ENCODE measurements at places on chromosomes 11 and 22. TPM values are rescaled to one million over a fixed set of nuclear protein-coding genes. Genes with fewer than 3 reads are reported as not detected.

DNA sequence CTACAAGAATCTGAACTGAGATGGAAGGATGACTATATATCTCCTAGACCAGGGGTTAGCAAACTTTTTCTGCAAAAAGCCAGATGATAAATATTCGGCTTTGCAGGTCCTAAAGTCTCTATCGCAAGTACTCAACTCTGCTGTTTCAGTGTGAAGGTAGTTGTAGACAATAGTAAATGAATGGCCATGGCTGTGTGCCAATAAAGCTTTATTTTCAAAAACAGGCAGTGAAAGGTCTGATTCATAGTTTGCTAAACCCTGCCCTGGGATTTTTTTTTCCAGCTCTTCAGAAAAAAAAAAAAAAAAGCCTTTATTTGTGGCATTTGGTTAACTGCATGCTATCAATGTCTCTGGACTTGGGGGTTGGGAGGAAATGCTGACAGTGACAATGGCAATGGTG, 37.5 kb downstream of the FAM227A start:
- DNase-seq = no peak

DNA sequence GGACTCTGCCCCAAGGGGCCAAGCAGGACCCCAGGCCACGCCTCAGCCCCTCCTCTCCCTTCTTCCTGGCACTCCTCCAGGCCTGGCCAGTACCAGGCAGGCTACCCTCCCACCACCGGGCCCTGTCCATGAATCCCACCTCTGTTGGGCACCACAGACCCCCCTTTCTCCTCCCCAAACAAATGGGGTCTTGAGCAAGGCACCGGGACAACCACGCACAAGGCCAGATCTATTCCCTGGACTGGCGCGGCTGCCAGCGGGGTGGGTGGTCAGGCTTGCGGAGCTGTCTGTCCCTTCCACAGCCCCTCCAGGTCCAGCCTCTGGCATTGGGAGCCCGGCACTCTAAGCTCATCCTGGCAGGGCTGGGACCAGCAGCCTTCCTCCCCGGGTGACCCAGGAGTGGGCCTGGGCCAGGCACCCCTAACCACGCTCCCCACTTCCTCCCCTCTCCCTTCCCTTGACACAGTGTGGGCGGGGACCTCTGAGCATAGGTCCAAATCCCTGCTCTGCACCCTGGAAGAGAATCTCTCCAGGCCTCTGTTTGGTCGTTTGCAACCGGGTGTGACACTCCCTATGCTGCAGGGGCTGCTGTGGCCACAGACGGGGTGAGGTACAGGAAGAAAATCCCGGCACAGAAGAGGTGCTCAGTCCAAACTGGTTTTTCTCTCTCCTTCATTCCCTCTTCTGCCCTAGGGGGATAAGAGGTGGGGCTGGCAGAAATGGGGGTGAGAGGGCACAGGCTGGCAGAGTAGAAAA, 14.6 kb downstream of the ELFN2 start:
- no peak for DNase-seq

GRCh38 chr11:61871158-61871597, 20.2 kb downstream of the FADS3 start:
- peak; percentile 41 for DNase-seq

- DNase-seq = no peak
Observed at GRCh38 chr11:6526411-6527135, 29.5 kb downstream of the DNHD1 start.

DNA sequence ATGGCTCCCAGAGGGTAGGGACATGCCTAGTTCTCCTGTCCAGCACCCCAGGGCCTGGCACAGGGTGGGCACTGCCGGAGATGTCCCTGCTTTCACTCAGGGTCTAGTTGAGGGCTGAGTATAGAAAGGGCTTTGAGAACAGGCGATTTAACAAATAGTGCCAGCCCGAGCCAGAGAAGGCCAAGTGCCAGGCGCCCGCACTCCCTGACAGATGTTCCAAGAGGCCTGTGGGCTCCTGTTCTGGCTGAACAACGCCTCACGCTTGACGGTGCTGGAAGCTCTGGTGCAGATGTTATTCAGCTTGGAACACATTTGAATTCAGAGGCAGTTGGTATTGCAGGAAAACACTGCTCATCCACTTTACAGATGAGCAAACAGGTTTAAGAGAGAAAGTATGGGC, 46.5 kb downstream of the NFAM1 start:
- DNase-seq = no peak

GRCh38 chr11:114122686-114123085, 63.2 kb downstream of the ZBTB16 start:
- no peak for DNase-seq

GRCh38 chr11:58597486-58598144, 18.8 kb downstream of the ZFP91 start:
- DNase-seq = no peak

DNA sequence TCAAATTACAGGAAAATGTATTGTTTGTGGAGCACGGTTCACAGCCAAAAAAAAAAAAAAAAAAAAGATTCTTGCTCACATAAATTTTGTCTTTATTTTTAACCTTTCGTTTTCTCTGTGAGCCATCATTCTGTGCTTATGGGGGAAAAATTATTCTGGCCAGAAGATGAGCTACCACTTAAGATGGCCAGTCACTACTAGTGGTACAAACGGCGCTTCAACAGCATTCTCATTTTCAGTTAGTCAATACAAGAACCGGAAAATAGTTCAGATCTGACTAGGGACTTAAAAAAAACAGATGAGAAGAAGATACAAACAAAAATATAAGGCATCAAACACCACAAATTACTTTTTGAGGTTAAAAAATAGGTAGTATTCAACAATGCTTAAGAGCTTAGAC, 158.6 kb upstream of the CNTN5 start:
- no peak for DNase-seq

DNA sequence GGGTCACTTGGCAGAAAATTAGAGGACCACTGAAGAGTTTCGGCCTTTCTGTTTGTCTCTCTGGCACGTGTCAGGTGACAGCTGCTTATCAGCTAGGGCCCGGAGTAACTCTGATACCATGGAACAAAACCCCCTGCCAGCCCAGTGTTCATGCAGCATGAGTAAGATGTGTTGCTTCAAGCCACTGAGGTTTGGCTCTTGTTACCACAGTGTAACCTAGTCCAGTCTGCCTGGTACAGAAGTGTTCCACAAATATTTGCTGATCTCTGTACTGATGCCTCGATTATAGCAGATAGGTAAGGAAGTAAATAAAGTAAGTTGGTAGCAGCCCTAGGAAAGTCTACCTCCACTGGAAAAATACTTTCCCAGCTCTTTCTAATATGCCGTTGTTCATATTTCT, 20.5 kb upstream of the ETS1 start:
- DNase-seq = no peak

The SHANK2 gene
- total RNA-seq = 8.8 TPM

The TSSC4 gene
- 18.1 TPM for total RNA-seq

The ART1 gene
- 0.20 TPM for total RNA-seq

The OR5L1 gene
- not detected for total RNA-seq

The RHOD gene
- 11.7 TPM for total RNA-seq
